A549 (cell line): ENCODE measurements at places on chromosomes 11 and 22.

DNA sequence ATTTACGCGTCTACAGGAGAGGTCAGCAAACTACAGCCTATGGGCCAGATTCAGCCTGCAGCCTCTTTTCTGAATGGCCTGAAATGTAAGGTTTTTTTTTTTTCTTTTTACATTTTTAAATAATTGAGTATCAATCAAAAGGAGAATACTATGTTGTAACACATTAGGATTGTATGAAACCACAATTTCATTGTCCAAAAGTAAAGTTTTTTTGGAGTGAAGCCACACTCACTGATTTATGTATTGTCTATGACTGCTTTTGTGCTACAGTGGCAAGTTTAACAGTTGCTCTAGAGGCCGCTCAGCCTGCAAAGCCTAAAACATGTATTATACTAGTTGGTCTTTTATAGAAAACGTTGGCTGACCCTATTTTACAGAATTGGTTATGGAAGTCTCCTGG lies 923.2 kb downstream of the NTM start:
- no peak for DNase-seq

GRCh38 chr11:18264035-18264434 lies 2.0 kb upstream of the SAA1 start:
- no peak for DNase-seq

DNA sequence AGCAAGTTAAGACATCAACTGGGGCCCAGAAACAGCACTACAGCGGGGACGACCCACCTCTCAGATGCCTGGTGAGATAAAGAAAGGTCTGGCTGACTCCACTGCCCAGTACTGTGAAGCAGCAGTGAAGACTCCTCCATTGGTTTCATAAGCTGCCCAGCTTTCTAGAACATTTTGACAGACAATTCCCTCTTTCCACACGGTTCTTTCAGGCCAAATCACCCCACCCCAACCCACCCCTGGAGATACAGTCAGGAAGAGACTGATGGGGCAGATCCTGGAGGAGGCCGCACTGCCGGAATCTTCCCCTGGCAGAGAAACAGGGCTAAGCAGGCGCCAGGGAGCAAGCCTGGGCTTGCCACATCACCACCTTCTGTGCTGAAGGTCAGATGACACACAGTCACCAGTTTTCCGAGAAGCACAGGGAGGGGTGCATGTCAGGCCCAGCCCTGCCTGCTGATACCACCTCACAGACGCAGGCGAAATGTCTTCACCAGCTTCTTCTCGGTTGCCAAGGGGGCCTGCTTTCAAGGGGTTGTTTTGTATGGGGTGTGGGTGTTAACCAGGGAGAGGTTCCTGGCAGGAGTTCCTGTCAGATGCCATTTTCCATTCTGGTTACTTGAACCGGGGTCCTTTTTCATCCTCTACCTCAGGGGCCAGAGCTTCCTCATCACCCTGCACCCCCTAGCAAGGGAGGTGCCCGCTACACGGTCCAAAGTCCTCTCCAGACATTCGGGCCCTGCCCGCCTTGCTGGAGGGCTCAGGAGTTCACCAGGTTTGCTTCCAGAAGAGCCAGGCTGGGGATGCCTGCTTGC lies 1.4 kb upstream of the NEAT1 start:
- peak; percentile 97 for DNase-seq

DNA sequence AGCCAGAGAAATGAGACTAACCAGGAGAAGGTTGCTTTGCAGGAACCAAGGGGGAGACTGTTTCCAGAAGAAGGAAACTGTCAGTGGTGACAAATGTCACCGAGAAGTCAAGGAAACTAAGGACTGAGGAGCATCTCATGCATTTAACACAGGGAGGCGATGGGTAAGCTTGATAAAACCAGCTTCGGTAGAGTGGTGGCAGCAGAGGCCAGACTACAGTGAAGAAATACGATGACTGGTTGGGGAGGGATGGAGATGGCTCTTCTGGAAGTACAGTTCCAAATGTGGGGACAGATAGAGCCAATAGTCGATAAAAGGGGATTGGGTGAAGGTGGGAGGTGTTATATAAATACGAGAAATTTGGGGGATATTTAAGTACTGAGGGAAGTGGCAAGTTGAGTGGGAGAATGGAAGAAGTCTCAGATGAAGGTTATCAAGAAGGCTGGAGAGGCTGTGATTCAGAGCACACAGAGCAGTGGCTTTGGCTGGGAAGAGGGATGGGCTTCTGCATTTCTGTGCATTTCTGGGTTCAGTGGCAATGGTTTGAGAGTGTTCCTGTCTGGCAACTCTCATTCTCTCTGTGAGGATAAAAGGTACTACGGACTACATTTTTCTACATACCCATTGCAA lies 29.2 kb downstream of the SC5D start:
- no peak for DNase-seq

- DNase-seq: no peak
These were observed 13.2 kb downstream of the PPM1F start for GRCh38 chr22:21939461-21939913.

DNA sequence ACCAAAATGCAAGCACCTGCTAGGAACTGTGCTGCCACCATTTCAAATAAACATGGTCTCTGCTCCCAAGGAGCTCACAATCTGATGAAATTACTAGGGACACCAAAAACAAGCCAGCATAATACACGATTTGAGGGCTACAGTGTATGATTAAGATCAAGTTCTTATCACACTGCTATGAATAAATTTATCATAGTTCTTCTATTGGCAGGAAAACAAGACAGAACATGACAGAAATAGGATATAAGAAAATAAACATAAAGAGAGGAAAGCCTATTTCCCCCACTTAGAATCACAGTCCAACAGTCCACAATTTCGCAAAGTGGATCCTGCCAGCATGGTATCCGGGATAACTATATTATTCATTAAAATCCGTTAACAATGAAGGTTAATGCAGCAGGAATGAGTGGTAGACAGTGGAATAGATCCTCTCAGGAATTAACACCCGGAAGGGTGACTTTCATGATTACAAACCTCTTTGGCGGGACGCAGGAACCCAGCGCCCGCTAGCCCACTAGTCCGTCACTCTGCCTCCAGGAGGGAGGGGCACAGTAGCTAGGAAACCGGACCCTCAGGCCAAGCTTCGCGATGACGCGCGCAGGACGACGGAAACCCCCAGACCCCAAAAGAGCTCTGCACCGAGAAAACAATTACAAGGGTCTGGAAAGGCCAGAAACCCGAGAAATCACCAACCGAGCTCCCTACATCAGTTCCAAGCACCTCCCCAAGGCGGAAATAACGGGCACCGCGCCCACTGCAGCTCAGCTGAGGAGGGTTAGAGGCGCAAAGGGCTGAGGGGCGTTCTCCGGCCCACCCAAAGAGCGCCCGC lies 607 bp downstream of the CCDC82 start:
- DNase-seq: no peak

DNA sequence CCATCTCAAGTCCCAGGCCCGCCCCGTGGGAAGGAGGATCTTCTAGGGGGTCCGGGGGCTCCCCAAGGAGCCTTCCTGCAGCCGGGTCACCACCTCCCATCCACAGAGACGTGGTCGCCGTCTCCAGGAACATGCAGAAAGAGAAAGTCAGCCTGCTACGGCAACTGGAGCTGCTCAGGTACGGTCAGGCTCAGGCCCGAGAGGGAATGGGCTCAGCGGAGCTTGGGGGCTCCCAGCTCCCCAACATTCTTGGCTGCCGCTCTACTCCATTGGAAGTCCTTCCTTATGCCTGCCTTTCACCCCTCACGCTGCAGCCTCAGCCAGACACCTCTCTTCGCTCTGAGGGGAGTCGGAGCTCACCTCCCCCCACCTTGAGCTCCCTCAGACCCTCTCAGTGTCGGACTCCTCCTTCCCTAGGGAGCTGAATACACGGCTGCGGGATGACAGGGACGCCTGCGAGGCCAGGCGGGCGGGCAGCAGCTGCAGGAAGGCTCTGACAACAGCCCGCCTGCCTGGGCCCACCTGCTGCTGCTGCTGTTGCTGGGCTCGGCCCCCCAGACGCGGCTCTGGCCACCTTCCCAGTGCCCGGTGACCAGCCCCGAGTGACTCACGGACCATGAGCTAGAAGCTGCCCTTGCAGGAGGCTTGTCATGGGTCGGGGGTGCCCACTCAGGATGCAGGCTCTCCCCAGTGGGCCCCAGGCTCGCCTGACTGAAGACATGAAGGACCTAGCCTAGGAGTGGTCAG lies 1.5 kb upstream of the CD151 start:
- no peak for DNase-seq

DNA sequence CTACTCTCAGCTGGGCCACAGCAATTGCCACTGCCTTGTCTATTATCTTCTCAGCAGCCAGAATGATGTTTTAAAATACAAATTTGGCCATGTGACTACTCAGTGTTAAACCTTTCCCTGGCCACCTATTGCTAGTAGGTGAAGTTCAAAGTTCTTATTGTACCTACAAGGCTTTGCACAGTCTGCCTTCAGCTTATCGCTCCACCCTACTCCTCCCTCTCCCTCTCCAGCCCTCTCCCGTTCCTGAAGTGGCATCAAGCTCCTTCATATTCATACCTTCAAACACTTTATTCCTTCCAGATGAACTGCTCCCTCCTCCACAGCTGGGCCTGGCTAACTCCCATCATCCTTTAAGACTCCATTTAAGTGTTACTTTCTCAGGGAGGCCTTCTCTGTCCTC lies 37.3 kb downstream of the OR10A6 start:
- DNase-seq: no peak

GRCh38 chr22:37284805-37285355 lies 2.6 kb downstream of the CYTH4 start:
- no peak for DNase-seq

DNA sequence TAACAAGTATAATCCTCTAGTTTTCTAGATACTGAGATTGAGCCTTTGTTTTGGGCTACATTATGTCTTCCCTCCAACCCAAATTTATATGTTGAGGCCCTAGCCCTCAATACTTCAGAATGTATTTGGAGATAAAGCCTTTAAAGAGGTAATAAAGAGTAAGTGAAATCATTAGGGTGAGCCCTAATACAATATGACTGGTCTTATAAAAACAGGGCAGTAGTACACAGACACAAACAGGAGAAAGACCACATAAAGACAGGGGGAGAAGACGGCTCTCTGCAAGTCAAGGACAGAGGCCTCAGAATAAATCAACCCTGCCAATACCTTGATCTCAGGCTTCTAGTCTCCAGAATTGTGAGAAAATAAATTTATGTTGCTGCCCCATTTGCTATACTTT lies 6.3 kb downstream of the OR10V1 start:
- peak; percentile 6 for DNase-seq
